ENCODE measurements at places on chromosomes 12 and 14.

GRCh38 chr14:50854521-50854920, 17.3 kb upstream of the ABHD12B start:
- DNase-seq, result no peak

DNA sequence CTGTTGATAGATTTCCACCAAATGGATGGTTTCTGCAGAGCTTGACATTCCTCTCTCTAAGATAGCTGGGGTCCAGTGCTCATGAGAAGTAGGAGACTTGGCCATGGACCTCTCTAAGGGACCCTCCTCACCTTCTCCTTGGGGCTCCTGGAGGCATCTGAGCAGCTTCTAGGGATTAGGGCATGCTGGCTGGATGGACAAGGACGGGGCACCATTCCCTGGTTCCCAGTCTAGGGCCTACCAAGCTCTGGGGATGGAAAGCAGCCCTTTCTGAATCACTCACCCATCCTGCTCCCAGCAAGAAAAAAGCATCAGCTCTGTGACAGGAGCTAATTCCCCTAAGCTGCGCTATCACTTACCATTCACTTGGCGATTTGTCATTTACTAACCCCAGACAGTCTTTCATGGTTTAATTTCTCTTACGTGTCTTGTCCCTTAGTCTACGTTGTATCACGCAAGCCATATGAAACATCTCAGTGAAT, 39.5 kb downstream of the VWF start:
- DNase-seq, result no peak

DNA sequence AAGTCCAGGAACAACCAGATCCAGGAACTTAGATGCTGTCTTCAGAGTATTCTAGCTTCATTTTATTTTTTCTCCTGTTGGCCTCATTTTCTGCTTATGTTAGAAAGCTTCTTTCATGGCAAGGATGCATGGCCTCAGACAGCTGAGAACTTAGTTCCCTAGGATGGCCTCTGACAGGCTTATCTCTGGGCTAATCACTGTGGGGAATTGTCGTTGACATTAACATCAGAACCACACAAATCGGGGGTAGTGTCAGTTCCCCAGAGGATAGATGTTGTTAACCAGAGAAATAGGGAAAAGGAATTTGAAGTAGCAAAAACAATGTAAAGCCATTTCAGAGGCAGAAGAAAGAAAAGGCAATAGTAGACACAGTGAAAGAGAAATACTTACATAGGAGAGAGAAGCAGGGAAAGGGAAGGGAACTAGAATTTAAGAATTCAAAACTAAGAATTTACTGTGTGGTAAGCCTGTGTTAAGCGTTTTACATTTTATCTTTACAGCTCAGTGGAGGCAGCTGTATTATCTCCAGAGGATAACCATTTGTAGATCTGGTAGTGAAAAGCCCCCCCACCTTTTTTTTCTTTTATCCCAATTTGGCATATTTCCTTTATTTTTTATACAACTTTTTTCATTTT, 21.8 kb downstream of the FUT8 start:
- peak; percentile 6 for DNase-seq

GRCh38 chr12:120453977-120454376, 7.7 kb downstream of the GATC start:
- DNase-seq, result peak; percentile 25

DNA sequence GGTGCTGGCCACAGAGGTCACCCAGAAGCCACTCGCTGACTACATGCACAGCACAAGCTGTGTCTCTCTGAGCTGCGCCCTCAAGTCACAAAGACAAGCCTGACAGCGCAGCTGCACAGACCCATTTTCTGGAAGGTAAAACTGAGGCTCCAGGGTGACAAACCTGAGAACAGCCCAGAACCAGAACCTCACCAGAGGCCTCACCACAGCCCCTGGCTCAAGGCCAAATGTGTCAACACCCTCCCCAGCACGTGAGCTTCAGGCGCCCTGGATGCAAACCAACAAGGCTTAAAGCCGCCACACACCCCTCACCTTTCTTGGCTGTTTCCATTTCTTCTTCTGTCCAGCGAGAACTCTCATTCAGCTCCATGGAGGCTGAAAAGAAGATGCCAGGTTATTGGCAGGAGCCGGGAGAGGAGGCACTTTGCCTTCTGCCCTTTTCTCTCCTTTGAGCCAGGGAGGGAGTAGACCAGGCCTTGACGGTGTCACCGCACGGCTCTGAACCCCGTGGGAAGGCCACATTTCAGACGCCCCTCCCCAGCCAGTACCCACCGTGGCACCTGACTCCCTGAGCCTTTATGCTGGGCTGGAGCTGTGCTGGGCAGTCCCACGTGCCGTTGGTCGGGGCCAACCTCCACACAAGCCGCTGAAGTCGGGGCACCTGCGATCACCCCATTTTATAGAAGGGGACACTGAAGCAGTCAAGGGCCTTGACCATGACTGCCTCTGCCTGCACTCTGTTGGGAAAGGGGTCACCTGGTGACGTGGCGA, 103.1 kb downstream of the RFLNA start:
- peak; percentile 58 for DNase-seq
